ENCODE measurements at places on chromosomes 16 and 17.

- no peak for DNase-seq
Measured at GRCh38 chr16:27073733-27074132, 7.0 kb downstream of the C16orf82 start.

GRCh38 chr17:10266296-10266876, 68.0 kb upstream of the GAS7 start:
- DNase-seq = no peak

DNA sequence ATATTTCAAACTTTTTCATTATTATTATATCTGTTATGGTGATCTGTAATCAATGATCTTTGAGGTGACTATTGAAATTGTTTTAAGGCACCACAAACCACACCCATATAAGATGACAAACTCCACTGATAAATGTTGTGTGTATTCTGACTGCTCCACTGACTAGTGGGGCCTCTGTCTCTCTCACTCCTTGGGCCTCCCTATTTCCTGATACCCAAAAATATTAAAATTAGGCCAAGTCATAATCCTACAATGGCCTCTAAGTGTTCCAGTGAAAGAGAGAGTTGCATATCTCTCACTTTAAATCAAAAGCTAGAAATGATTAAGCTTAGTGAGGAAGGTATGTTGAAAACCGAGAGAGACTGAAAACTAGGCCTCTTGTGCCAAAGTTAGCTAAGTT, 23.4 kb downstream of the CYLD start:
- DNase-seq = no peak

- DNase-seq = no peak
Measured at GRCh38 chr16:3292604-3293003, 9.3 kb downstream of the ZNF263 start.

DNA sequence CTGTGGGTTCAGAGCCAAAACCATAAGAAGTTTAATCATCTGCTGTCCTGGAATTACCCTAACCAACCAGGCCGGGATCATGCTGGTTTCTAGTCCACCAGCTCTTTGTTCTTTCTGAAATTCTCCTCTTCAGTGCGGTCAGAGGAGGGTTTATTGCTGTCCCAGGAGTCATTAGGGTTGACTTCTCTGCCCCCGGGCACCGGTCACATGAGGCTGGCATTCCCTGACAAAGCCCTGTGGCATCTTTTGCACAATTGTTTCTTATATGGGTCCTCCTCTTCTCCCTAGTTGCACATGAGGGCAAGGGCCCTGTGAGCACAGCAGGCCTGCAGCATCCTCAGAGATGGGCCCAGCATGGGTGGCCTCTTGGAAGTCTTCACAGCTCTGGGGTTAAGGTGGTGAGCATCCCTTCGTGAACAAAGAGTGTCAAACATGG, 243.9 kb downstream of the IRF8 start:
- no peak for DNase-seq

DNA sequence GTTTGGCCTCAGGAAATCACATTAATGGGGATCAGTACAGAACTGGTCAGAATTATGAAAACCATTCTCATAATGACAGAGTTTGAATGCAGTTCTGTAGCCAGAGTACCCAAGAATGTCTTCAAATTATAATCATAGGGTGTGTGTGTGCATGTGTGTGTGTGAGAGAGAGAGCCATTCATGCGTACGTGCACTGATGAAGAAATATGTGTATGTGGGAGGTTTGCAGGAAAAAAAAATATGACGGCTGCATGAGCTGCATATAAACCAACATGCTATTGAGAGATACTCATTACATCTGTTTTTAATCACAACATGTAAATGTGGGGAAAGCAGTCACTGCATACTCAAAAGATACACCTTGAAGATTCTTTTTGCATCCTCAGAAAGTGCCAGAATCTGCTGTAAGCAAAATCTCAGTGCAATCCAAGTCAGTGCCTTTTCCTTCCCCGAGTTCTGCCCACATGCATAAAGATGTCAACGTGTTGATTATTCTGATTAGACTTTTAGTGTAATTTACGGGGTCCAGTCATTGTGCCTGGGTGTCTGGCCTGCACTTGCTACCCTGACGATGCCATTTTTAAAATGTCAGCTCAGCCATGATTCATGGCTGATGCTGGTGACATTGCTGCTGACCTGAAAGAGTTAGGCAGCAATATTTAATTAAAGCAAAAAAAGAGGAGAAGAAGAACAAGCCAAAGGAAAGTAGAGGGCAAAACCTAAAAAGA, 378.7 kb upstream of the ZFHX3 start:
- DNase-seq = no peak

DNA sequence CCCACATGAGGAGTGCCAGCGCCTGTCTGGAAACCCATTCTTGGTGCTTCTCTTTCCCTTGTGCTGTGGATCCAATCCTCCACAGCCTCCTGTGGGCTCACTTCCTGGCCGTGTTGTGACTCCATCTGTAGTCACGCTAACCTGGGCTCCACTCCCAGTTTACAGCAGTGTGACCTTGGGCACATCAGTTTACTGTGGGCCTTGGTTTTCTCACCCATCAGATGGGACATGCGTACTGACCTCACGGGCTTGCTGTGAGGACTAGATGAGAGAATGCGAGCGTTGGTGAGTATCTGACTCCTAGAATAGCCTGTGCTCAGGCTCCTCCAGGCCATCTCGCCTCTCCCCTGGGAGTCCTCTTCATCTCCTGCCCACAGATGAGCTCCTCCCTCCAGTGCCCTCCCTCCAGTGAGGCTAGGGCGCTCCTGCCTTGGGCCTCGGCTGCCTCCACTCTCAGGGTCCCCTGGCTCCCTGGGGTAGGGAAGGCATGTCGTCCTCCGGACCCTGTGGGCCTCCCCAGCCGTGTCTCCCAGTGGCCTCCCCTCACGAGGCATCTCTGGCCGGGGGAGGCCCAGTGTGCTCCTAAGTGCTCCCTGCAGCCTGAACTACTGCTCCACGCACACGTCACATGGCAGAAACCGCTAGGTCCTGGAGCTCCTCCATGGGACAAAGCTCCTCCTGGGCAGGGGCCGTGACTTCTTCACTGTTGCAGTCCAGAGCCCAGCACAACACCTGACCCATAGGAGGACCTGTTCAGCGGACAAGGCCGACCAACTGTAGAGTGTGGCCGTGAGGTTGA, 5.2 kb upstream of the FOXJ1 start:
- no peak for DNase-seq

DNA sequence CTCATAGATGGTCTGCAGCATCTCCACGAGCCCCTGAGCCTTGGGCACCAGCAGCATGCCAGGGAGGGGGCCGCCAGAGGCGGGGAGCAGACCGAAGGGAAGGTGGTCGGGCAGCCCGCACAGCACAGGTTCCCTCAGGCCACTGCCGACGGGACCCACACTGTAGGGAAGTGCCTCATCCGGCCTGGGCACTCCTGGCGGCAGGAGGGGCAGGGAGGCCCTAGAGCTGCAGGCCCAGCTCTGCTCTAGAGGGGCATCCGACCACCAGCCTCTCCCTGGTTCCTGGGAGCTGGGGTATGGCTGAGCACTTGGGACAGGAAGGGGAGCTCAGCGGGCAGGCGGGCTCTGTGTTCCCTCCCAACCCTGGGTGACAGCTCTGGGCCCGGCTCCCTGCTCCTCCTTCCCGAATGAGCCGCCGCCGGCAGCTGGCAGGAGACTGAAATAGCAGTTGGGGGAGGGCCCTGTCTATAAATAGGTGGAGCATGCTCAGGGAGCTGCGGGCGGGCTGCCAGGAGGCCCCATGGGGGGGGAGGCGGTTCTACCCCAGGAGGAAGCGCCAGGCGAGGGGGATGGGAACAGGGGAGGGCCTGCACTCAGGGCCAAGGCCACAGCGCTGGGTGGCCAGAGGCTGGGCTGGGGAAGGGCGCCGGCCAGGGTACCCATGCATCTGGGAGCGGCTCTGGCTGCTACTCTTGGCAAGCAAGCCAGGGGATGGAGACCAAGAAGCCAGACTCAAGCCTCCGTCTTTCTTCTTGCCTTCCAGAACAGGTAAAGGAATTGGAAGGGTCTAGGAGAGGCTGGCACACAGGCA, 12.4 kb downstream of the HDAC5 start:
- peak; percentile 97 for DNase-seq

DNA sequence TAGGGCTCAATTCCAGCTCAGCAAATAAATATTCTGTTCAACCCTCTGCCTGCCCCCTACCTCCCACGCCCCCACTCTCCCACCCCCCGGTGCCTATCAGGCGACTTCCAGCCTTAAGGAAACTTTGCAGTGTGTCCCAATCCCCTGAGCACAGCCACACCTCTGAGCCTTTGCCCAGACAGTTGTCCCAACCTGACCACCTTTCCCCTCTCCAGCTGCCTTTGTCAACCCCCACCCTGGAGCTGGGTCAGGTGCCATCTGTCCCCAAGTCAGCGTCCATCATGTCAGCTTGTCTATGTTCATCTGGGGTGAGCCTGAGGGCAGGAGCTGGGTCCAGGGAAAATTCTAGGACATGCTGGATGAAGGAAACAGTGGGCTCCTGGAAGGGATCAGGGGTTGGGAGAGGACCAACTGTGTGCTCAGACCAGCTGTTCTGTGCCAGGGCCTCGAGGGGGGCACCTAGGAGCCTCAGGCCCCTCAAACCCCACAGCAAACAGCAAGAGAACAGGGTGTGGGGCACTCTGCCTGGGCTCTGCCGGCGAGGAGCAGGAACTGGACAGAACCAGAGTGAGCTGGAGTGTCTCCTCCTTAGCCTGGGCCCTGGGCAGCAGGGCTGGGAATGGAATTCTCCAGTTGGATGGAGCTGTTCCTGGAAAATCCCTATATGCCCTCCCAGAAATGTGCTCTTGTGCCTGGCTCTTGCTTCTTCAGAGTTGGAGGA, 17.8 kb downstream of the CDH16 start:
- no peak for DNase-seq

DNA sequence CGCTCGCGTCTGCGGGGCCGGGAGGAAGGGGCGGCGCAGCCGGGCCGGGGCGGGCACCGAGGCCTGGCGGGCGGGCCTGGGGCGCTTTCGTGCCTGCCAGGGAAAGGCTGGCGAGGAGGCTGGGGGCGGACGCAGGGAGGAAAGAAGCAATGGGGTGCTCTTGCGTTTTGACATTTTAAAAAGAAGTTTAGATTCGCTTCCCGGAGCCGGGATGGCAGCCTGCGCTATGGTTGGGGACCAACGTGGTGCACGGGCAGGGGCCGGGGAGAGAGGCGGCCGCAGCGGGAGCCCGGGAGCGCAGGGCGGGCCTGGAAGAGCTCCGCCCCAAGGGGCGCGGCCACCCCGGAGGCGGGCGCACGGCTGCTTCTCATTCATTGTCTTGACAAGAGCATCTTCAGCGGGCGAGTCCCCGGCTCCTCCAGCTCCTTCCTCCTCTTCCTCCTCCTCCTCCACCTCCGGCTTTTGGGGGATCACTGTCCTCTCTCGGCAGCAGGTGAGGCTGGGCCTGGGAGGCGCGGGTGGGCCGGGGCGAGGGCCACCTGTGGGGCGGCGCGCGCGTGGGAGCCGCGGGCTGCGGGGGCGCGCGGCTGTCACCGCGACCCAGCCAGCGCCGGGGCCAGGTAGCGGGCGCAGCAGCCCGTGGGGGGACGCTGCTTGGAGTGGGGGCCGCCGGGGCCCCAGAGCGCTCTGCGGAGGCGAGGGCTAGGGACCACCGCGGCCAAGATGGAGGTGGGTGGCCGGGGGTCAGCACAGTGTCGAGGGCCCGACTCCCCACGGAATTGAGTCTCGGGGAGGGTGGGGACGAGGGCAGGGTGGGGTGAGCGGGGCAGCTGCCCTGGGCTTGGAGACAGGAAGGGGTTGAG, at the start of gene CORO1A:
CORO1A (plus strand) TSS at position 370 of the 863 bp plus-strand sequence. CDS start 1,608 bp downstream, outside the sequence.
- DNase-seq = peak; percentile 69

DNA sequence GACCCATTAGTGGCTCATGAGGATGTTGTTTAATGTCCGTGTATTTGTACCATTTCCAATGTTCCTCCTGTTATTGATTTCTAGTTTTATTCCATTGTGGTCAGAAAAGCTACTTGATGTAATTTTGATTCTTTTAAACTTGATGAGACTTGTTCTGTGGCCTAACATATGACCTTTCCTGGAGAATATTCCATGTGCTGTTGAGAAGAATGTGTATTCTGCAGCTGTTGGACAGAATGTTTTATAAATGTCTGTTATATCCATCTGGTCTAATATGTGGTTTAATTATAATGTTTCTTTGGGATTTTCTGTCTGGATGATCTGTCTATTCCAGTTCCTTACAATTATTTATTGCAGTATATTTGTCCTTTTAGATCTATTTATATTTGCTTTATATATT, 2.9 kb upstream of the ABCA10 start:
- no peak for DNase-seq

DNA sequence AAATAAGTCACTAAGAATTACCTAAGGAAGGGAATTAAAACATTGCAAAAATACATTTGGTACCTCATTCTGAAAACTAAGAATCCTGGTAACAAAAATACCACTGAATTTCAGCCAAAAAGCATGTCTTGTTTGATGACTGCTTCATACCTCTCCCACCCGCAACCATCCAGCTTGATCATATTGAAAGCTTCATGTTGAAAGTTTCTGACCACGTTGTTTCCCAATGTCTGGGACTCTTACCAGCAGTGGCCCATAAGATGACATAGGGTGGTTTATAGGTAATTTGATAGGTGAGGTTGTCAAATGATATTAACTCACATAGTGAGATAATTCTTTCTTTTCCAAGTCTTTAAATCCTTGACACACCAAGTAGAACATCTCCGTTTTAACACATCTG, 139.3 kb downstream of the CDH11 start:
- DNase-seq = no peak

- no peak for DNase-seq
Measured at GRCh38 chr17:12097326-12097725, 76.6 kb downstream of the MAP2K4 start.

GRCh38 chr16:71840052-71840451, 5.7 kb upstream of the ATXN1L start:
- DNase-seq = no peak

- no peak for DNase-seq
Measured at GRCh38 chr17:36869856-36870719, 67.2 kb upstream of the LHX1 start.

DNA sequence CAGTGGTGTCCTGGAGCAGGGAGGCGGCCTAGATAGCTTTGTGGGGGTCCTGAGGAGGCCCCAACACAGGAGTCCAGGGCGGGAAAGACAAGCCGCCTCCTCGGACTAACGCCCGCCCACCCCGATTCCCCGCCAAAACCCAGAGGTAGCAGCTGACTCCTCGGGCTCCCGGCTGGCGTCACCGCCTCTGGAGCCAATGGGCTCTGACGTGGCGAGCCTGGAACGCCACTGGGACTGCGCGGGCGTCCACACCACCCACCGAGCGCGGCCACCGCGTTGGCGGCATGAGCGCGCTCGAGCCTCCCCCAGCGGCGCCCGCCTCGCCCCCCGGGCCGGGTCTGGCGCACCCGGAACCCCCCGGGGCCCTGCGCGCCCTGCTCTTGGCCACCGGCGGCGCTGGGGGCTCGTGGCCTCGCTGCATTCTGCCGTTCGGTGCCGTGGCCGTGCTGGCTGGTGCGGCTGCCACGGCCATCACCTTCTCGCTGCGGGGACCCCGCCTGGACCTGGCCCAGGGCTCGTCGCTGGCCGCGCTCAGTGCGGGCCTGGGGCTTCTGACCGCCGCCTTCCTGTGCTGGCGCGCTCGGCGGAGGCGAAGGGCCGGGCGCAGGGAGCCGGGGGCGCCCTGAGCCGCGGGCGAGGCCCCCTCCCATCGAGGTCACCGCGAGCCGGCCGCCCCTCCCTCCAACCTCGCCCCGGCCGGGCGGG, 3.4 kb upstream of the NTN3 start:
- DNase-seq = peak; percentile 37
